CD8-positive, alpha-beta memory T cell (primary cell): ENCODE measurements at places on chromosomes 2 and 18. TPM values are rescaled to one million over a fixed set of nuclear protein-coding genes. Genes with fewer than 3 reads are reported as not detected.

GRCh38 chr2:95318431-95319220 lies 21.5 kb downstream of the KCNIP3 start:
- H3K27me3 ChIP-seq: no peaks in the 10 kb centered on the region
- no peak for DNase-seq
- no peaks in the 10 kb centered on the region for H3K36me3 ChIP-seq
- no peak overlapping the region for H3K4me3 ChIP-seq
- no peak overlapping the region for H3K27ac ChIP-seq
- H3K4me1 ChIP-seq: no peaks in the 10 kb centered on the region

DNA sequence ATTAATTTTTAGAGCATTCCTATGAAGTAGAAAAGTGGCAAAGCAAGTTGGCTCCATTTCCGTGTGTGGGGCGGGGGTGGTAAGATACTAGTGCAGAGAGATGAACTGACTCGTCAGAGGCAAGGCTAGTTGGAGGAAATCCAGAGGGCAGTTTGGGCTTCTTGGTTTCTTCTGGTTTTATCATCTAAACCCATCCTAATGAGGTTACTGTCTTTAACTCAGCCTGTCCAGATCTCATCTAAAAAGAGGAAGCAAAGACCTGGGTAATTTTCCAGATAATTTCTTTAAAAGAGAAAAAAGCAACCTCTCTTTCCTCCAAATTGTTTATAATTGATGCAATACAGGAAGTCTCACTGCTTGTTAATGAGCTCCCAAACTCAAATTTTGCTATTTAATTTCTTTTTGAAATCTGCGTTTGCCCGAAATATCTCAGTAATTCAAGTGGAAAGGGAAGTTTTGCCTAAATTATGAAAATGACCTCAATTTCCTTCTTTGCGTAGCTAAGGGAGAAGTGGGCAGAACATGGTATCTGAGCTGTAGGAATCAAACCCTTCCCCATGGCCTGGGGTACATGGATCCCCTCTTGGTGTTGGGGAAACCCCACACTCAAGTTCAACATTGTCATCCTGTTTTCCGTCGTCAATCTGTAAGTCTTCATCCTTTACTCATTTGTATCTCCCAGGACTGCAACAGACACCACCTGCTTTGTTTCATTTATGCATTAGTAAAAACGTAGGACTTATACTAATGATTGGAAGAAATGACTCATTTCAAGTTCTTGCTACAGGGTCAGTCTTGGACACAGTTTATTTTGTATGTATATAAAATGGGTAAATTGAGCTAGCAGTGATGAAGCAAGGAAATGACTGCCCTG lies 89.1 kb upstream of the KLF7 start:
- no peak overlapping the region for H3K4me3 ChIP-seq
- H3K36me3 ChIP-seq: no peaks in the 10 kb centered on the region
- no peak overlapping the region for H3K27ac ChIP-seq
- H3K4me1 ChIP-seq: no peaks in the 10 kb centered on the region
- no peaks in the 10 kb centered on the region for H3K27me3 ChIP-seq

Gene LRATD1
- total RNA-seq: not detected

Gene SLC25A12
- 22.9 TPM for total RNA-seq

- no peak overlapping the region for H3K4me3 ChIP-seq
- peaks cover 47% of the 10 kb centered on the region for H3K4me1 ChIP-seq
- DNase-seq: no peak
- H3K36me3 ChIP-seq: no peaks in the 10 kb centered on the region
- no peak overlapping the region for H3K27ac ChIP-seq
- no peaks in the 10 kb centered on the region for H3K27me3 ChIP-seq
Measured at GRCh38 chr2:98775146-98775986, 44.4 kb upstream of the MGAT4A start.

GRCh38 chr18:56999823-57000222 lies 147.1 kb upstream of the BOD1L2 start:
- H3K36me3 ChIP-seq: no peaks in the 10 kb centered on the region
- no peak overlapping the region for H3K4me3 ChIP-seq
- DNase-seq: no peak
- no peak overlapping the region for H3K27ac ChIP-seq
- H3K4me1 ChIP-seq: peaks cover 11% of the 10 kb centered on the region
- no peaks in the 10 kb centered on the region for H3K27me3 ChIP-seq

GRCh38 chr2:178257127-178257526 lies 62.8 kb downstream of the OSBPL6 start:
- H3K4me1 ChIP-seq: no peaks in the 10 kb centered on the region
- H3K27me3 ChIP-seq: no peaks in the 10 kb centered on the region
- H3K36me3 ChIP-seq: no peaks in the 10 kb centered on the region
- DNase-seq: no peak
